ENCODE measurements at places on chromosomes 3 and 15.

GRCh38 chr15:61003437-61004218, 225.5 kb downstream of the RORA start:
- DNase-seq: no peak

GRCh38 chr3:177055605-177056571, 141.4 kb downstream of the TBL1XR1 start:
- no peak for DNase-seq

DNA sequence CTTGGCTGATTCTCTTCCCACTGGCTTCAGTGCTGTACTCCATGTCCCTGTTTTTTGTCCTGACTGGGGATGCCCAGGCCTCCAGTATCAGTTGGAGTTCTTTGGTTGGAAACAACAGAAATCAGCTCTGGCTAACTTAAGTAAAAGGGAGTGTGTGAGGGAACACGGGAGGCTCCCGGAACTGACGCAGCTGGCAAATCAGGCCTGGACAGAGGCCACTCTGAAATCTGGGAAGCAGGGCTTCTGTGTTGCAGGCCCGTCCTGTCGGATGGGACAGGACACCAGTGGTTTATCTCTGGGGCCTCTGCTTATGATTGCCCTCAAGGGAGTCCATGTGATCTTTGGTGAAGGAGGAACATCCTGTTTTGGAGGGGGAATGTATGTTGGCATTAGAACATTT, 124.3 kb downstream of the CHCHD6 start:
- DNase-seq: no peak

DNA sequence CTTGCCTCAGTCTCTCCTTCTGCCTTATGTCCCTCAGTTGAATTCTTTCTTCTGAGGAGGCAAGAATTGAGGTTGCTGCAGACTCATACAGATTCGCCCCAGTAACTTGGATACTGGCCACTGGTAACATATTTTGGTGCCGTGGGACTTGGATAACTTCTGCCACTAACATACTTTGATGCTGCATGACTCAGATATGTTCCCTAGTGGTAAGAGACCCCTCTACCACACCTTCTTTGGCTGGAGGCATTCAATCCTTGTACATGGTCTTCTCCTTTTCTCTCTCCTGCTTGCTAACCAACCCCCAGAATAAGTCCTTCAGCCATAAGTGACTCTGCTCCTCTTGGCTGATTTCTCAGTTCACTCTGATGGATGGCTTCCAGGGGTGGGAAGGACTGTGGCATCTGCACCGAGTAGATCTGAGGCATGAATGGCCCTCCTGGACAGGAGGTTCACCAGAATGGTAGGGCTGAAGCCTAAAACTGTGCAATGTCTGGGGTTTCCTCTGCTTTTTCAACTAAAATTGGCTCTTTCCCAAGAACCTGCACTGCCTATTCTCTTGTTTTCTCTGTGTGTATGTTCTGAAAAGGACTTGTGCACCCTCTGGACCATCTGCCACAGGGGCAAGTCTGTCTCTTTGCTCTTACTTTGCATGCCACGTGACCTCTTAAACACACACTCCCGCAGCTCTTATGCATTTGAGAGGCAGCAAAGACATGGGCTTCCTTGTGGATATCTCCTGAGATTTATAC, 55.5 kb upstream of the FSTL1 start:
- no peak for DNase-seq

DNA sequence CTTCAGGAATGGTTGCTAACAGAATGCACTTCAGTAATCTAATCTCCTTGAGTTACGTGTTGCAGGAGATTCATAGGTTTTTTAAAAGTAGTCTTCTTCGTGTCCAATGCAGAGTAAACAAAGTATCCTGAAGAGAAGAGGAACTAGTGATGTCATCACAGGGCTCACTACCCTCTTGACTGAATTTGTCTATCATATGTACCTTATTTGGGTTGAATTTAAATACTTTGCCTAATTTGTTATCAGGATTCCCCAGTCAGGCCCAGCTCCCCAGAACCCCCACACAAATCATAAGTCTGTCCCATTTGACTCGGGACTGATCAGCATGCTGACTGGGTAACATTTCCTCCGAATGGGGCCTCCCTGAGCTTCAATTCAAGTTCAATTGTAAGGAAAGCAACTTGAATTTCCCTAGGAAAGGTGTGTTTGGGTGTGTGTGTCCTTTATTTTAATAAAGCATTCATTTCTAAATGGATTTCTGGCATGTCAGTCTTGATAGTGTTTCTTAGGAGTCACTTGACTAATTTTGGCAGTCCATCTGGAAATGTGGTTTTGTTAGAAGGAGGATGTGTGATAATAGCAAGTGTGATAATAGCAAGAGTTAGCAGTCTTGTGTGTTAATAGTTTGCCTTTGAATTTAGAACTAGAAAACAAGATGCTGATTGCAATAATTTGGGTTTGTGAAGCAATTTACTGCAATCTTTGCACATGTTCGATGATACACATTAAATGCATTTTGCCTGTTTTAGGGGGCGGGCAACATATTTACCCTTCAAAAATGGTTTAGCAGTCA, 21.9 kb downstream of the OXNAD1 start:
- DNase-seq: no peak

DNA sequence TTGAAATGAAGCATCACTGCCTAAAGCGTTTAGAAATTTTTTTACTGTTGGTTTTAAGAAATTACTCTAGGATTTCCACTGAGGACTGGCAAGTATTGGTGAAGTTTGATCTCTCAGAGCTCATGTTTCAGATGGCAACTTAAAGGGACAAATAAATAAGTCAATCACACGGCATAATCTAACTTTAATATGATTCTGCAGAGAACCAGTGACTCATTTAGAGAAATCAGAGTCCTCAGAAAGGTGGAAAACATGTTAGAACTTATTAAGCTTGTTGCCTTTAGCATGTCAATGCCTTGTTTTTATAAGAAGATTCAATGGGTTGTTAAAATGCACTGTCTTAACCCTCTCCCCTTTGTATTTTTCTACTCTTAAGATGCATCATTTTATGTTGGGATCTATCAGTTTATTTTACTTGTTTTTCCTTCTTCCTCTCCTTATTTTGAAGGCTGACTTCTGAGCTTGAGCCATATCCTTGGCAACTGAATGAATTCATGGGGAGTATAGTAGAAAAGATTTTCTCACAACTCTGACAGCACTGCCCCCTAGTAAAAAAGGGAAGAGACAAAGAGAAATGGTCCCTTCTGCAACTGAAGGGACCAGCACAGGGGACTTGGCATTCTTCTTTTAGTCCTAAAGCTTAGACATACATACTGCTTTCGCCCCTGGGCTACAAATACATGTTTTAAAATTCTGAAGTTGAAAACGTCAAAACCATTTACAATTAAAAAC, 431.2 kb downstream of the LPP start:
- no peak for DNase-seq

GRCh38 chr3:69806735-69807438, 67.6 kb downstream of the MITF start:
- DNase-seq: no peak

GRCh38 chr3:7543294-7543880, 682.5 kb downstream of the GRM7 start:
- DNase-seq: no peak

- DNase-seq: no peak
Measured at GRCh38 chr15:44738340-44738984, 2.1 kb downstream of the TRIM69 start.

DNA sequence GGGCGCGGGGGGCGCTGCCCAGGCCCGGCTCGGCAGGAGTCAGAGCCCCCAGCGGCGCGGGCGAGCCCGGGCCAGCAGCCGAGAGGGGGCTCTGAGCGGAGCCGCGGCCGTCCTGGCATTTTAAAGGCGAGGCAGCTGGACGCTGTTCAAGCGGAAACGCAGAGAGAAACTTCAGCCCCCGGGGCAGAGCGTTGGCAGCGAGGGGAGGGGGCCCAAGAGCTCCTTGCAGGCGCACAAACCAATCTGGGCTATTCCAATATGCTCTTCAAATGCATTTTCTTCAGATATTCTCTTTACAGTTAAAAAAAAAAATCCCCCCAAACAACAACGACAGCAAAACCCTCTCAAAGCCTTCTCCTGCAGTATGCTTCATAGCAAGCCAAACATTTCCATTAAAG, at the start of gene CTXND1:
Gene CTXND1 (minus strand): TSS at position 93 of the 398 bp plus-strand sequence. CDS start 50,264 bp downstream, outside the sequence.
- no peak for DNase-seq

DNA sequence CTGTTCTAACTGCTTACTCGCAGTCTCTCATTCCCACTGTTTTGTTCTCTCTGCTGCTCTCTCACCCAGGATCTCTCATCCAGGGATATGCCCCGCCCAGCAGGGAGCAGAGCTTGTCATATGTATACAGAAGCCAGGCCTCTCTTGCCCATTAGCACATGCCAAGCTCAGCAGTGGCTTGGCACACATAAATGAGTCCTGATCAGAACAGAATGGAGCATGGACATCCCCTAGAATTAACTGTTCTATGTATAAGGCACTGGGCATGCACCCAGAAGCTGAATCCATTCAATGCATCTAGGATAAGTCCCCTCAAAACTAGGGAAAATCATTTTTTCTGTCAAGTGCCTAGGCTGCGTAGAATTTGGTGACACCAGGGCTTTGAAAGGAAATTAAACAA, 61.6 kb downstream of the IGSF11 start:
- no peak for DNase-seq

DNA sequence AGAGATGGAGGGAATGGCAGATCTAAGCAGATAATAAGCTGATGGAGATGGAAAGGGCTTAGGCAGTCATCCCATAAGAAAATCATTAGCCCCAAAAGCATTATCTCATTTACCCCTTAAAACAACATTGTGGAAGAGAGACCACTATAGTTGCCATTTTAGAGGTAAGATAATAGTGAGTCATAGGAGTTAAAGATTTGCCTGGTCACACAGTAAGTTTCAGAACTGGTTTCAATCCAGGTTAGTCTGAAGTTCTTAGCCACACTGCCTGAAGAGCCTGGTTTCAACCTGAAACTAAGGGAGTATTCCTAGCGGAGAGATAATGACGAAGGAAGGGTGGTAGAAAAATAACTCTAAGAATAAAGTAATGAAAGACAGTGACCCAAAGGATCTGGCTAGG, 13.0 kb upstream of the UBR1 start:
- DNase-seq: no peak

DNA sequence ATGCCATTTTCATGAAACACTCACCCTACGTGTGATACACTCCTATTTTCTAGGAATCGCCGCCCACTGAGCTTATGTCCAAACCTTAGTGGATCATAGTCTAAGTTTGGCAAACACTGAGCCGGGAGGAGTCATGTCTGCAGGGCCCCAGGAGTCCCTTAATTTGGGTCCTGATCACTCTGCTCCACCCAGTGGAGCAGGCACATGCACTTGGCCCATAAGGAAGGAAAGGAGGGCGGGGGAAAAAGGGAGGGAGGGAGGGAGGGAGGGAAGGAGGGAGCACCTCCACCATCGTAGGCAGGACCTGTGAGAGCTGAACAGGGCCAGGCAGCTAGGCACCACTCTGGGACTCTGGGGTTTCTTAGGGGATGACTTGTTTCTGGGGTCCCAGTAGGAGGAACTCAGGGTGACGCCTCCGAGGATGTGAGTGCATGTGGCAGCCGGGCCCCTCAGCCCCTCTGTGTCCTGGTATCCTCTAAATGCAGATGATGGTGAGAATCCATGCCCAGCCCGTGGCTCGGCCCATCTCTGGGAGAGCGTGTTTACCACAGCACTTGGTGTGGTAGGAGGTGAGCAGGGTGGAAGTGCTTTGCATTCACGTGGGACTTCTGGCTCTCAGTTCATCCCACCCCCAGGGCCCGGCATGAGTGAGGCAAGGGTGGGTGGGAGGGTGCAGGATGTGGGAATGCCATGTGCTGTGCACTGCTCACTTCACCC, 109.4 kb downstream of the KLF13 start:
- DNase-seq: peak; percentile 70

DNA sequence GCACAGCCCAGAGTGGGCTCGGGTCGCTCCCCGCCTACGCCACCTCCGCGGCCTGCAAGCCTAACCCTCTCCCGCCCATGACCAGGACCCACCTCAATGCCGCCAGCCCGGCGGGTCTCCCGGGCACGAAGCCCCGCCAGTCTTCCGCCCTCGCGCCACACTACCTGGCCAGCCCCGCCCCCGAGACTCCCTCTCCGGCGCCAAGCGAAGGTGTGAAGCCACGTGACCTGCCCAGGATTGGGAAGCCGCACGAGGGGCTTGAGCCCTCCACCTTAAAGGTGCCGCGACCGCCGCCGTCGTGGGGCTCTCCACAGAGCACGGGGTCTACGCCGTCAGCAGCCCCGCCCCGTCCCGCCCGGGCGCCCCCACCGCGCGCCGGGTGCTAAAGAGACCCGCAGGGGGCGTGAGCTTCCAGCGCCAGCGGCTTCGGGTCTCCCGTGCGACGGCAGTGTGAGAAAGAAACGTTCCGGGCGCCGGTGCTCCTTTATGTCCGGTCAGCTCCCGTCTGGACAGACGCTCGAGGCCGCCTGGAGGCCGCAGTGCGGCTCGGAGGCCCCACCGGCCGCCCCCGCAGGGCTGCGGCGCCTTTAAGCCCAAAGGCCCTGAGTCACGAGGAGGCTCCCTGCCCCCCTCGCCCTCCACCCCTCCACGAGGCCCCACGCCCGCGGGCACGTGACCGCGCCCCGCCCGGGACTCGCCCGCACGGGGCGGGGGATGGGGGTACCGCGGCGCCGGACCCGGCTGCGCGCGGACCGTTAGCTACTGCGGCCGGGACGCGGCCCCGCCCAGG, at the start of gene CPEB1:
Gene CPEB1 (minus strand): TSS at position 319 of the 790 bp plus-strand sequence. CDS start 18,904 bp downstream, outside the sequence.
- DNase-seq: peak; percentile 54
